ENCODE measurements at places on chromosomes 2 and 18.

DNA sequence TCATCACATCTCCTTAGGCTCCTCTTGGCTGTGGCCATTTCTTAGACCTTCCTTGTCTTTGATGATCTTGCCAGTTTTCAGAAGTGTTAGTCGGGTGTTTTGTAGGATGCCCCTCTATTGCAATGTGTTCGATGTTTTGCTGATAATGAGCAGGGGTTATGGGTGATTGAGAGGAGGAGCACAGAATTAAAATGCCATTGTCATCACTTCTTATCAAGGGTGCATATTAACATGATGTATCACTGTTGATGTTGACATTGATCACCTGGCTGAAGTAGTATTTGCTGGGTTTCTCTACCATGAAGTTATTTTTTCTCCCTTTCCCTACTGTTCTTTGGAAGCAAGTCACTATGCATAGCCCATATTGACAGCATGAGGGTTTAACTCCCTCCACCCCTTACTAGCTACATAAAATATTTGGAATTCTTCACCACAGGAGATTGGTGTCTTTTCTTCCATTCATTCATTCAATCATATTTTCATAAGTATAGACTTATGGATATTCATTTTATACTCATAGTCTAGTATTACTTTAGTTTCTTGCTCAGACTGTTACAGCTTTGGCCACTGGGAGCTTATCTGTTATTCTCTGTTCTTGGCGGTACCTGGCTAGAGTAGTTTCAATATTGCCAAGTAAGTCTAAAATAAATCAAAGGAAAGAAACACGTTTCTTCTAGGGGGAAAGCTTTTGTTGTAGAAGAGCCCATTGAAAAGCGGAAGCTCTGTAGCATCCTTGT lies 54.5 kb upstream of the TMEM87B start:
- H3K4me1 ChIP-seq: peaks cover 7% of the 10 kb centered on the region
- no peaks in the 10 kb centered on the region for H3K36me3 ChIP-seq
- DNase-seq: no peak
- no peak overlapping the region for H3K27ac ChIP-seq
- no peak overlapping the region for H3K4me3 ChIP-seq
- H3K27me3 ChIP-seq: no peaks in the 10 kb centered on the region

DNA sequence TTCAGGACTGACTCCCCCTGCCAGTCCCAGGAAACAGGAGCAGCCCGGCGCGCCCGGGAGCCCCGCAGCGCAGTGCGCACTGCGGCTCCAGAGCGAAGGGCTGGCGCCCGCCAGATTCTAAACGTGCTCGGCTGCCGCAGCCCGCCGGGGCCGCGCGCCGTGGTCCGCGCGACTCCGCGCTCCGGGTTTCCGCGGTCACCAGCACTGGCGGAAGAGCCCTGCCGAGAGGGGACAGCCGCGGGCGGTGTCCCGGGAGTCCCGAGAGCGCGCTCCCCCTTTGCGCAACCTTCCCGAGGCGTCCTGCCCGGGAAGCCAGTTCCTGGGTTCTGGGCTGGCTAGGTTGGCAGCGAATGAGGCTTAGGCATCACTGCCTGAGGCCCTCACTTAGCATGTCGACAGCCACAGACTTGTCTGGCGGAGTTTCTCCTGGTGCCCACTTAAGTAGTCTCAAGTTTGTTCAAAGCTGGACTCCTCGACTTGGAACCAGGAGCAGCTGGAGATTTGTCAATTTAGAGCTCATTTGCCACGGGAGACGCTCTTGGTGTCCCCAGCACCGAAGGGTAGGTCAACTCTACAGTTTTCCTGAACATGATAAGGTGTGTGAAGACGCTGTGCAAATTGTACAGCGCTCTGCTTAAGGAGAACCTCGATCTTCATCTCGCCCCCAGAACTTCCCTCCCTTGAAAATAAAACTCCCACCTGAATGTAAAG lies 1.5 kb upstream of the VSNL1 start:
- no peaks in the 10 kb centered on the region for H3K36me3 ChIP-seq
- peaks cover 7% of the 10 kb centered on the region for H3K4me1 ChIP-seq
- H3K4me3 ChIP-seq: no peak overlapping the region
- no peak for DNase-seq
- peaks cover 37% of the 10 kb centered on the region for H3K27me3 ChIP-seq

GRCh38 chr2:85087541-85087940 lies 45.7 kb upstream of the TCF7L1 start:
- no peaks in the 10 kb centered on the region for H3K4me1 ChIP-seq
- no peak overlapping the region for H3K27ac ChIP-seq
- H3K27me3 ChIP-seq: peaks cover 16% of the 10 kb centered on the region
- peaks cover 2% of the 10 kb centered on the region for H3K36me3 ChIP-seq
- H3K4me3 ChIP-seq: no peak overlapping the region
- DNase-seq: no peak

- DNase-seq: no peak
- H3K27ac ChIP-seq: no peak overlapping the region
- no peak overlapping the region for H3K4me3 ChIP-seq
- peaks cover 19% of the 10 kb centered on the region for H3K27me3 ChIP-seq
- no peaks in the 10 kb centered on the region for H3K4me1 ChIP-seq
Observed at GRCh38 chr2:232389327-232389726, 10.8 kb downstream of the ALPP start.

- H3K36me3 ChIP-seq: no peaks in the 10 kb centered on the region
- H3K27ac ChIP-seq: peak overlapping the region; percentile 86
- H3K4me3 ChIP-seq: no peak overlapping the region
- DNase-seq: no peak
- peaks cover 67% of the 10 kb centered on the region for H3K4me1 ChIP-seq
- no peaks in the 10 kb centered on the region for H3K27me3 ChIP-seq
Observed at GRCh38 chr2:70116936-70117552, 29.8 kb downstream of the PCBP1 start.

DNA sequence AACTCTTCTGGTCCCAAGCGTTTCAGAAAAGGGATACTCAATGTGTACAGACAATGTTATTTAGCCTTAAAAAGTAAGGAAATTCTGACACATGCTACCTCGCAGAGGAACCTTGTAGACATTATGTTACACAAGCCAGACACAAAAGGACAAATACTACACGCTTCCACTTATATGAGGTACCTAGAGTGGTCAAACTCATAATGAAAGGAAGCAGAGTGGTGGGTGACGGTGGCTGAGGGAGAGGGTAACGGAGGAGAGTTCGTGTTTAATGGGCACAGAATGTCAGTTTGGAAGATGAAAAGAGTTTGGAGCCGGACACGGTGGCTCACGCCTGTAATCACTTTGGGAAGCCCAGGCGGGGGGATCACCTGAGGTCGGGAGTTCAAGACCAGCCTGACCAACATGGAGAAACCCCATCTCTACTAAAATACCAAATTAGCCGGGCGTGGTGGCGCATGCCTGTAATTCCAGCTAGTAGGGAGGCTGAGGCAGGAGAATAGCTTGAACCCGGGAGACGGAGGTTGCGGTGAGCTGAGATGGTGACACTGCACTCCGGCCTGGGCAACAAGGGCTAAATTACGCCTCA lies 1.4 kb downstream of the MCM6 start:
- H3K27me3 ChIP-seq: no peaks in the 10 kb centered on the region
- H3K36me3 ChIP-seq: peaks cover 41% of the 10 kb centered on the region
- DNase-seq: no peak
- H3K4me1 ChIP-seq: peaks cover 42% of the 10 kb centered on the region
- H3K4me3 ChIP-seq: peak overlapping the region; percentile 91

DNA sequence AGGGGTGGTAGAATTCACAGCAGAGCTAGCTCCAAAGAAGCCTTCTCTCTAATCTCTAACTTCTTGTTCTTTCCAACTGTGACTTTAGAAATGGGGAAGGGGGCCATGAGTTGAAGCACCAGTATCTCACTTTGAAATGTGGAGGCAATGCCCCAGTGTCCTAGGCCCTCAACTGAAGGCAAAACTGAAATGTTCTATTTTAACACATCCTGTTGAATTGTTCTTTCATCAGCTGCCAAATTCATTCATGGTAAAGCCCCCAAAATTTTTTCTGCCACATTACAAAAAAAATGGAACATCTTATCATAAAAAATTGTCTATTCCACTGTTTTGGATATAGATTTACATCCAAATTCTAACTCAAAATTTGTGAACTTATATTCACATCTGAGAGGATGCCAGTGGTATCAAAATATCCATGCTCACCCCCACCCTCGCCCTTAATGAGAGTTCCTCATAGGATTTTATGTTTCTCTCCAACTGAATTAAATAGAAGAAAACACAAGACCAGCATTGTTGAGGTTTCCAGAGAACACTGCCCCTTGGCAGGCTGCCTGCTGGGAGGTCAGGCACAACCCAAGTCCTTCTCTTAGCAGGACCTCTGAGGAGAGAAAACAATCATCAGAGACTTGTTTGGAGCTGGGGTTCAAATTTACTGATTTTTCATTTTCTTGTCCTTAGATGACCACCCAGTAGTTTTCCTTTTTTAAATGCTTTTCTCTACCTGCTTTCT lies 147.4 kb upstream of the PGAP1 start:
- H3K27me3 ChIP-seq: no peaks in the 10 kb centered on the region
- H3K36me3 ChIP-seq: peaks cover 95% of the 10 kb centered on the region
- peak overlapping the region; percentile 22 for H3K4me3 ChIP-seq
- peak overlapping the region; percentile 75 for H3K27ac ChIP-seq
- peak; percentile 3 for DNase-seq

DNA sequence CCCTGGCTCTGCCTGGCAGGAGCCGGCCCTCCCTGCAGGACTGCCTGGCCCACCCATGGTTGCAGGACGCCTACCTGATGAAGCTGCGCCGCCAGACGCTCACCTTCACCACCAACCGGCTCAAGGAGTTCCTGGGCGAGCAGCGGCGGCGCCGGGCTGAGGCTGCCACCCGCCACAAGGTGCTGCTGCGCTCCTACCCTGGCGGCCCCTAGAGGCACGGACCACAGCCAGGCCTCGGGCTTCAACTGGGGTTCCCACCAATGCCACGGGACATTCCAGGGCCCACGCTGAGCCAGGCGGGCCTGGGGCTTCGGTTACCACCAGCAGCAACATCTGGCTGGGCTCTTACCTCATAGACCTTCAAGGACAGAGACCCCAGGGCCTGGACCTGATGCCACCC lies 6.1 kb upstream of the GMPPA start:
- peaks cover 7% of the 10 kb centered on the region for H3K4me1 ChIP-seq
- H3K36me3 ChIP-seq: no peaks in the 10 kb centered on the region
- DNase-seq: no peak
- H3K4me3 ChIP-seq: no peak overlapping the region

GRCh38 chr18:38115201-38115600 lies 549.6 kb upstream of the CELF4 start:
- H3K36me3 ChIP-seq: no peaks in the 10 kb centered on the region
- H3K4me3 ChIP-seq: no peak overlapping the region
- H3K27me3 ChIP-seq: no peaks in the 10 kb centered on the region
- no peaks in the 10 kb centered on the region for H3K4me1 ChIP-seq
- DNase-seq: no peak

DNA sequence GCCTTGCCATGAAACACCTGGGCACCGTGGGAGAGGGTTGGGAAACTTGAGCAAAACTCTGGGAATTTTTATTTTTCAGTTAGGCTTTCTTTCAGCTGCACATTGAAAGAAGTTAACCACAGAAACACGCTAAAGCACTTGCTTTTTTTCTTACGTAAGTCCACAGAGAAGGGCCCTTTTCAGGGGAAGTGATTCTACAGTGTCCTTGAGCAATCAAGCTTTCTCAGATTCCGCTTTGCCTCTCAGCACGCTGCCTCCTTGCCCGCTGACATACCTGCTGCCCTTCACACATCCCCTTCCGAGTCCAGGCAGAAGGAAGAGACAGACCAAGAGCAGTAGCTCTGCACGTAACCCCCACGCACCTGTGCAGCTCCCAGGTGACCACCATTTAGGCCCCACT lies 135.5 kb upstream of the MYT1L start:
- H3K36me3 ChIP-seq: no peaks in the 10 kb centered on the region
- DNase-seq: no peak
- H3K27me3 ChIP-seq: peaks cover 5% of the 10 kb centered on the region

DNA sequence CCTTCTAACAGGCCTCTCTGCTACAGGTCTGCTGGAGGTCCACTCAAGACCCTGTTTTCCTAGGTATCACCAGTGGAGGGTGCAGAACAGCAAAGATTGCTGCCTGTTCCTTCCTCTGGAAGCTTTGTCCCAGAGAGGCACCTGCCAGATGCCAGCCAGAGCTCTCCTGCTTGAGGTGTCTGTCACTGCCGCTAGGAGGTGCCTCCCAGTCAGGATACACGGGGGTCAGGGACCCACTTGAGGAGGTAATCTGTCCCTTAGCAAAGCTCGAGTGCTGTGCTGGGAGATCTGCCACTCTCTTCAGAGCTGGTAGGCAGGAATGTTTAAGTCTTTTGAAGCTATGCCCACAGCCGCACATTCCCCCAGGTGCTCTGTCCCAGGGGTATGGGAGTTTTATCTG lies 140.6 kb downstream of the BAZ2B start:
- no peak for DNase-seq
- peaks cover 4% of the 10 kb centered on the region for H3K4me1 ChIP-seq
- H3K27me3 ChIP-seq: no peaks in the 10 kb centered on the region
- peaks cover 40% of the 10 kb centered on the region for H3K36me3 ChIP-seq
- H3K27ac ChIP-seq: no peak overlapping the region

- no peak for DNase-seq
- no peaks in the 10 kb centered on the region for H3K4me1 ChIP-seq
- no peak overlapping the region for H3K27ac ChIP-seq
- H3K4me3 ChIP-seq: no peak overlapping the region
- no peaks in the 10 kb centered on the region for H3K36me3 ChIP-seq
- H3K27me3 ChIP-seq: no peaks in the 10 kb centered on the region
Observed at GRCh38 chr2:111923276-111923804, 24.9 kb downstream of the MERTK start.

DNA sequence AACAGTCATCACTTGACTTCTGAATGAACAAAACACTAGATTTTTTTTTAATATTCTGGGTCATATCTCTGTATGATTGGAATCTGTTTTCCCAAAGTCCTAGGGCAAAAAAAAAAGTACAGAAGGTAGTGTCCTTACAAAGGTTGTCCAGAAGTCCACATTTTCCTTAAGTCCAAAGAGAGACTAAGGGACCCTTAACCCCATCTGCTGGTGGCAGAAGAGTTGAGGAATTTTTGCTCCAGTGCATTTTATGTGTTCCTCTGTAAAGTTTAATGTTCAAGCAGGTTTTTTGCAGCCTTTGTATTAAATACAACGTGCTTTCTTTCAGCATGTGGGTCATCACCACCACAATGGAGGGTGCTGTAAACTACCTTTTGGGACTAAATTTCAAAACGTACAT lies 215.9 kb downstream of the SP3 start:
- no peak overlapping the region for H3K4me3 ChIP-seq

- no peak overlapping the region for H3K27ac ChIP-seq
- H3K36me3 ChIP-seq: no peaks in the 10 kb centered on the region
- no peaks in the 10 kb centered on the region for H3K27me3 ChIP-seq
- DNase-seq: no peak
- no peak overlapping the region for H3K4me3 ChIP-seq
Observed at GRCh38 chr18:51988277-51988676, 351.7 kb upstream of the DCC start.

DNA sequence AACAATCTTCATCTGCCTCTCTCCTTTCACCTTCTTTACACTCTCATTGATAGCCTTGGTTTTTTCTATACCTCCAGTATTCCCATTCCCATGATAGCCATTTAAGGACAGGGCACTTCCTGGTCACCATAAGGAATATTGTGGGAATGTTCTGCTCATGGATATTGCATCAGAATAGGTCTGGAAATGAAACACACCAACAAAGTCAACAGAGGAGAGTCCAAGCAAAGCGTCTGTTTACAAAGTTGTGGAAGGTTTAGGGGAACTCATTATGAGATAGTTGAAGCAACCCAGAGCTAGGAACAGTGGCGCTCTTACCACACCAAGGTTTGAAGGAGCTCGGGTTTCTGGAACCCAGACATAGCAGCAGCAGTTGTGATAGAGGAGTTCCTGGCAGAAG lies 150.3 kb upstream of the TNP1 start:
- H3K4me3 ChIP-seq: no peak overlapping the region
- H3K36me3 ChIP-seq: no peaks in the 10 kb centered on the region
- H3K27me3 ChIP-seq: peaks cover 10% of the 10 kb centered on the region
- H3K27ac ChIP-seq: no peak overlapping the region
- no peaks in the 10 kb centered on the region for H3K4me1 ChIP-seq
- no peak for DNase-seq

Measured in naive thymus-derived CD8-positive, alpha-beta T cell (primary cell).